ENCODE measurements at places on chromosomes 2 and 18.

DNA sequence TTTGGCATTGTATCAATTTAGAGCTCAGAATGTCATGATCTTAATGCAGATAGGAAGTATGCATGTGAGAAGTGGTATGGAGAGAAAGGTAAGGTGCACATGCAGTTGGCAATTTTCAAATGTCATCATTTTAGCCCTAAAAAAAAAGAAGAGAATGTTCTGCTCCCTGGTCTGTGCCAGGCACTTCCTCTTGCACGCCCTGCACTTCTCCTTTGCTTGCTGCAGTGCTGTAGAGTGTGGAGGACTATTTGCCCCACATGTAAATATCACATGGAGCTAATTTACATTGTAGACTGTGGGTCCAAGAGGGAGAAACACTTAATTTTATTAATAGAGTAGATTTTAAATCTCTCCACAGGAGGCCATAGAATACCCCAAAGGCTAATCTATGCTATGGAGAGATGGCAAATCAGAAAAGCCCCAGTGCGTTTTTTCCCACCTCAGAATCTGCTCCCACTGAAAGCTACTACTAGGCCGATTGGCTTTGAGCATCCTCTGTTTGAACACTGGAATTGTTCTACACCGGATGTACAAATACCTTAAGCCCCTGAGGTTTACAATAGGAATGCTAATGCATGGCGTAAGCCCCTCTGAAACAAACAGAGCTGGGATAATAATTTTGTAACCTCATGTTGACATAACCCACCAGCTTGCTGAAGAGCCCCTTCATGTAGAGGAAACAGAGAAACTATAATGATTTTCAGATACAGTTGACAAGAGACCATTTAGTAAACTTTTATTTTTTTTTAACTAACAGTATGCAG, 137.2 kb upstream of the KLHL14 start:
- no peak for DNase-seq

DNA sequence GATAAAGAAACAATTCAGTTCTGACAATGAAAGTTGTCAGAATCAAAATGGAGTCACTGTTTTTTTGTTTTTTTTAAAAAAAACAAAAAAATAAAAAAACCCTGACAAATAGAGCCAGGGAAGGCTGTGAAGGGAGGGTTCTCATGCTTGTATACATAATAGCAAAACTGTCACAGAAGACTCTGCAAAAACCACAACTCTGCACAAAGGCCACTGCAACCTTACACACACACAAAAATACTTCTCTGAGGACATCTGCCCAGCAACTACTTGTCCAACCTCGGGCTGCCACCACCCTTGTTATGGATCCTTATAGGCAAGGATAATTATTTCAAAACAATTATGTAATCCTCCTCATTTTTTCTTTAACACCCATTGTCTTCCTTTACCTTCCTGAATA, 41.9 kb upstream of the C2orf66 start:
- DNase-seq = no peak

DNA sequence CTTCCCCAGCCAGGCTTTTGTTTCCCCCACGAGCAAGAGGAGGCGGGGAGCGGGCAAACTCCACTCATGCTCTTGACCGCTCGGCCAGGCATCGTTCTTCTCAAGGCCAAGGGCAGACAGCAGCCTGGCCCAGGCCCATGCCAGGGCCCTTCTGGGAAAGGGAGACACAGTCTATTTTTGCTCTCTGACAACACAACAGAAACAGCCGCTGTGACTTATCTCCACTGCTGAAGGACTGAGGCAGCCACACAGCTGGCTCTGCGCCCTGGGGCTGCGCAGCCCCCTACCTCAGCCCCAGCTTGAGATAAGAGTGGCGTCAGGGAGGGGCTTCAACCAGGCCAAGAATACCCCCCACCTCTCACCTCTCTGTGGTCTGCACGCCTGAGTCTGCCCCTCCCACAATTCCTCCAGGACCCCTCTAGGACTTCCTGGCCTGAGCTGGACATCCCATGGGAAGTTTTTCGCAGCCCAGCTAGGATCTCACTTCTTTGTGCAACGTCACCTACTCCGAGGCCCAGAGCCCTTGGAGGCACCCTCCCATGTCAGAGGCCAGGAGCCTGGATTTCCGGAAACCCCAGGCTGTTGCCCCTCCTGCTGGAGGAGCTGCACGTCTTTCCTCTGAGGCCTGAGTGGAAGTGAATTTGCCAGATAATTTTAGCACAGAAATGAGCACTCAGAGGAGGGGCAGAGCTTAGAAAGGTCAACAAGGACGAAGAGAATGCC, 118.9 kb upstream of the OTOS start:
- DNase-seq = no peak

GRCh38 chr2:230650585-230651137, 62.0 kb upstream of the CAB39 start:
- DNase-seq = no peak

DNA sequence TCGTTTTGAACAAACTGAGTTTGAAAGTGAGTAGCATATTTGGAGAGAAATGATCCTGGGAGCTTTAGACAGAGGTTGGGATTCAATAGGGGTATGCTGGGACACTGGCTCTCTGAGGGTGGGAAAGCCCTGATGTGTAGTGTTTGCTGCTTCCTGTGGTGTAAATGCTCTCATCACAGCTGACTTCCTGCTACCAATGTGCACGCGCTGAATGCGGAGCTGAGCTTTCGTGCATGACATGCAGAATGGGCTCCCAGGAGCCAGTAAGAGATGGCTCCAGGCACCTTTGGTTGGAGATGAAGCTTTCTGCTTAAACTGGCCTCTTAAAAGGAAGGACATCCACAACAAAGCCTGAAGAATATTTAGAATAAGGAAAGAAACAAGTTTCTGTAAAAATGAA, 224.1 kb upstream of the CCDC150 start:
- DNase-seq = no peak

DNA sequence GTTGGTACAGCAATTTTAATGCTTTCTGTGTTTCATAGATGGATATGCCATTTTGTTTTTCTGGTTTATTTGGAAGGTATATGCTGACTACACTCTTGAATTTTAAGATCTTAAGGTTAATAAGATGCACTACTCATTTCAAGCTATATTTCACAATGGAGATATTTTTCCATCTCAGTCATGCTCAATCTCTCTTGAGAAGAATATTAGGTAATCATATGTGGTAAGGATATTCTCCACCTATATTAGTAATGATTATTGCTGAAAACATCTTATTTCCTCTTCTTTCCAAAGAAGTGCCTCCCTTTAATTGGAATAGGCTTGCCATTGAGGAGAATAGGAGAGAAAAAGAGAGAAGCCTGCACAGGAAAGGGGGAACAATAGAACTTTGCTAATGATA, 40.1 kb downstream of the EPB41L3 start:
- DNase-seq = no peak

DNA sequence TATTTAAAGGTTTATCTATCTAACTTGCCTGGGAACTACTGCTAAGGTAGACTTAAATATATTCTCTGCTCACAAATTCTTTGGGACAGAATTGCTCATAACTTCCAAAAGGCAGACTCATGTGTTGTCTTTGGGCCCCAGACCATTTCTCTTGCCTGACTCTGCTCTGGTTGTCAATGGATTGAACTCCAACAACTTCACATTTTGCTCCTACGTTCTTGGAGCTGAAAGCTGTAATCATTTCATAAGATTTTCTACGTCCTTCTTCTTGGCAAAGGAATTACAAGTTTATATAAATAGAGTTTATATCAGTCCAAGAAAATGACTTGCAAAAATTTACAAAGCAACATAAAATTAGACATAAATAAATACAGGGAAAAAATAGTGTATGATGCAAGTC, 32.9 kb upstream of the PPM1B start:
- DNase-seq = no peak

DNA sequence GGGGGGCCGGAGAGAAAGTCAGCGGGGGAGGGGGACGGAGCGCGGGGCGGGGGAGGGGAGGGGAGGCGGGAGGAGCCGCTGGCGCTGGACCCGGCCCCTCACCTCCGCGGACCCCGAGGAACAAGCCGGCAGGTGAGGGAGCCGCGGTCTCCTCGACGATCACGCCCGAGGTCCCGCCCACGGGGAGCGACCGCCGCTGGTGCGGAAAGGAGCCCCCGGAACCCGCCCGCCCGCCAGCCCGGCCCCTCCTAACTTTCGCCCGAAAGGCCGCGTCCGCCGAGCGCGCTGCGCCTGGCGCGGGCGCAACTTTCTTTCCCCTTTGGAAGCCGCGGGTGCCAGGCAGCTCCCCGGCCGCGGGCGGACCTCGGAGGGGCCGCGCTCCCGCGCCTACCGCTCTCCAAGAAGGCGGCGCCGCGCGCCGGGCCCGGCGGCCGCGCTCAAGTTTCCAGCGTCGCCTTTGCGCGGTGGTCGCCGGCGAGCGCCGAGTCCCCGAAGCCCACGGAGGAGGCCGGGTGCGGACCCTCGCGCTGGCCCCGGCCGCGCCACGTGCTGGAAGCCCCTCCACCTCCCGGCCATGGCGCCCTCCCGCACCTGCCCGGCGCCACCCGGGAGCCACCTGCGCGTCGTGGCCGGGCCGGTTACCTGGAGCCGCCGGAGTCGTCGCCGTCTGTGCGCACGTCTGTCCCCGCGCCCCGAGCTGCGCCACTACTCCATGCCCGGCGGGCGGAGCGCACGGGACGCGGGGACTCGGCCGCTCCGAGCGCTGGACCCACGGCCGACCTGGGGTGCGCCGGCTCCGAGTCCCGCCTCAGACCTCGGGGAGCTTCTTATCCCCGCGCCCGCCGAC, at the start of gene ALKAL2:
Gene ALKAL2, minus strand, starts transcription at position 181 of the 847 bp plus-strand sequence. CDS start 256 bp downstream, outside the sequence.
- DNase-seq = no peak

GRCh38 chr18:47997338-47997780, 66.9 kb upstream of the SMAD2 start:
- DNase-seq = no peak

GRCh38 chr2:231393149-231394131, 2.1 kb upstream of the B3GNT7 start:
- DNase-seq = no peak

DNA sequence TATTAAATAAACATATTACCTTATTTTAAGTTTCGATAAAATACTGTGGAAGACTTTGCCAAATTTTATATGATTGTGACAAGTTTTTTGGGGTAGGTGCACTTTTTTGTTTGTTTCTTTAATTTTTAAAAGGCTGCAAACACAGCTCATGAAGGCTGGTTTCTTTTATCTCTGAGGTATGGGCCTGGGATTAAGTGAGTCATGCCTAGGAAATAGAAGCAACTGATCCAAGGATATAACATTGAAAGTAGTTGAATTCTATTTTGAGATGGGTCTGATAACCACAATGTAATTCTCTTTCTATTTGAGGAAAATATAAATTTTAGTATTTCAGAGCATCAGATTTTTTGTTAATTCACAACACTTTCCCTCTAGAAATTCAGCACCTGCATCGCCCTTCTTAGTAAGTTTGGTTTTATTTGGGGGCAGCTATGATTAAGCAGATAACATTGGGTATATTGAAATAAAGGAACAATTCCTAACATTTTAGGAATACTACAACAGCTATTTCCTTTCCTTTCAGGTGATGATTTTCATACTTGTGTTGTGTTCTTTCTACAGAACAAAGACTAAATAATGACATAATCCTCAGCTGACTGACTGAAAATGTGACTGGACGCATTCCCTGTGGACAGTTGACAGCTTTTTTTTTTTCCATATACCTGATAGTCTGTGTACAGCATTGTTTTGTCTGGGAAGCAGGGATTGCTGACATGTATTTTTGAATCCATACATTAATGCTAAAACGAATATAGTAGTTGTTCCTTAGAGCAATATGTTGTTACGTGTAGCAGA, 16.8 kb downstream of the RBM45 start:
- no peak for DNase-seq

DNA sequence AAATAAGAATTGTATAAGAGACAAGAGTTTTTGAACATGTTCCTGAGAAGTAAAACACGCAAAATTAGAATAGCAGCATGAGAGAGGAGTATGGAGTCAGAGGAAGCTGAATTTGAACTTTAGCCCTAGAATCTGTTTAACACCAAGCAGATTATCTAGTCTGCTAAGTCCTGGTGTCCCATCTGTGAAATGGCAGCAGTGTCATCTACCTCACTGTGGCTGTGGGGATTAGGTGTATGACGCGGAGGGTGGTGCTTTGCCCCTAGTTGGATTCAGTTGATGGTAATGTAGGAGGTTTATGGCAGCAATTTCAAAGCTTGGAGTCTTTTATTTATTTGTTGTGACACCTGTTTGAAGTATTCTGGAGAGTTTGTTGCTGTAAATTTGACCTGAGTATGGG, 79.2 kb downstream of the ZNF532 start:
- no peak for DNase-seq

- no peak for DNase-seq
Observed at GRCh38 chr18:67621049-67621713, 104.7 kb upstream of the DSEL start.

DNA sequence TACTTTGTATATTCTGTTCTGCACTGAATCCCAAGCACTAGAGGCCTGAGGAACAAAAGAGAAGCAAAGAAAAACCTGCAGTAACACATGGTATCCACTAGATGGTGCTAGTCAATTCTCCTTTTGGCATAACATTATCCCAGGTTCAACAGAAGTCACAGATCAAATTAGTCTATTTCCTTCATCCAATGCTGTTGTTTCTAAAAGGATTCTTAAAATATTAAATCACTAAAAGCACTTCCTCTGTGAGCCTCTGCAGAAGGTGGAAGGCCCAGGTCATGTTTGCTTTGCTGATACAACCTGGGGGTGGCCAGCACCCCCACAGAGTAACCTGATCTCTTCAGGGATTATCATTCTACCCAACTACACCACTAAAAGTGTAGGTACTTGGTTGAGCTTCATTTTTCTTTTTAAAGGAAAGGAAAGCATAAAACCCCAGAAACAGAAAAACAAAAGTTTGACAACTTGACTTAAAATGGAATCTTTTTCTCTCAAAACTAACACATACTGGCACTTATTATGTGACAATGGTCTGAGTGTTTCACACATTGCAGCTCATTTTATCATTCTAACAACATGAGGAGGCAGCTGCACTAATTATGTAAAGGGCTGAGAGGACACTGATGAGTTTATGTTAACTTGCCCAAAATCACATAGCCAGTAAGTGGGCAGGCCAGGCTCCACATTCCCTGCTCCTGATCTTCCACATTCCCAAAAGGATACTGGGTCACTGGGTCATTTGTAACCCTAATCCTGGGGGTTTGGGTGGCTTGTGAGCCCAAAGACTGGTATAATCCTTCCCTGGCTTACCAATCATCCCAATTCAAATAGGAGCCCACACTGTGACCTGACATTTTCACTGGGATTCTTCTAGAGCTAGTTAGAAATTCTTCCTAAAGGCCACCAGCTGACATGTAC, 66.8 kb upstream of the DNER start:
- DNase-seq = no peak

DNA sequence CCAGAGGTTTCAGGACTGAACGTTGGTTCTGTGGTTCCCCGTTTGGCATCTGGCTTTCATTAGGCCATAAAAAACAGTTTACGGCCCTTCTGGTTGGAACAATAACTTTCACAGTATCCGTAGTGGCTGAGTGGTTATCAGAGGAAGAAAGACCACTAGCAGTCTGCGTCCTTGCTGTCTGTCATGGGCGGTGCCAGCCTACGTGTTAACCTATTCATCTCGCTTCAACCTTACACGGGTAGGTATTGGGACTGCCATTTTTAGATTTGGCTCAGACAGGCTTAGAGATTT, 42.6 kb upstream of the ROCK2 start:
- no peak for DNase-seq

All from liver (tissue), 10 donors.